ENCODE measurements at places on chromosomes 6 and 20. TPM values are rescaled to one million over a fixed set of nuclear protein-coding genes. Genes with fewer than 3 reads are reported as not detected.
A peak's percentile ranks its signal among the peaks of the same experiment; 100 is the strongest.

DNA sequence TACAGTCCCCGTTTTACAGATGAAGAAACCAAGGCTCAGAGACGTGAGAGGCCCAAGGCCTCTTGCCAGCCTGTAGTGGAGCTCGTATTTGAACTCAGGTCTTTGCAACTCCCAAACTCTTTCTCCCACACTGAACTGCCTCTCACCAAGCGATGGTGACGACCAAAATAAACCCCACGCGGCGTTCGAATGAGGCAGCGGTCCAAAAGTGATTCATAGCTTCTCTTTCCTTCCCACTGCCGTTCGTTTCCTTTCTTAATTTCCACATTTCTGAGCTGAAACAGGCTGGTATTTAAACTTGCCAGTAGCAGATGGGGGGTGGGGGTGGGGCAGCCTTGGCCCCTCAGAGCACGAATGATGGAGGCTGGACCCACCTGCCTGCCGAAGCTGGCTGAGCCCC, 252.9 kb upstream of the KCNG1 start:
- DNase-seq, result no peak

- no peak for DNase-seq
Measured at GRCh38 chr20:39258253-39258652, 296.1 kb downstream of the DHX35 start.

DNA sequence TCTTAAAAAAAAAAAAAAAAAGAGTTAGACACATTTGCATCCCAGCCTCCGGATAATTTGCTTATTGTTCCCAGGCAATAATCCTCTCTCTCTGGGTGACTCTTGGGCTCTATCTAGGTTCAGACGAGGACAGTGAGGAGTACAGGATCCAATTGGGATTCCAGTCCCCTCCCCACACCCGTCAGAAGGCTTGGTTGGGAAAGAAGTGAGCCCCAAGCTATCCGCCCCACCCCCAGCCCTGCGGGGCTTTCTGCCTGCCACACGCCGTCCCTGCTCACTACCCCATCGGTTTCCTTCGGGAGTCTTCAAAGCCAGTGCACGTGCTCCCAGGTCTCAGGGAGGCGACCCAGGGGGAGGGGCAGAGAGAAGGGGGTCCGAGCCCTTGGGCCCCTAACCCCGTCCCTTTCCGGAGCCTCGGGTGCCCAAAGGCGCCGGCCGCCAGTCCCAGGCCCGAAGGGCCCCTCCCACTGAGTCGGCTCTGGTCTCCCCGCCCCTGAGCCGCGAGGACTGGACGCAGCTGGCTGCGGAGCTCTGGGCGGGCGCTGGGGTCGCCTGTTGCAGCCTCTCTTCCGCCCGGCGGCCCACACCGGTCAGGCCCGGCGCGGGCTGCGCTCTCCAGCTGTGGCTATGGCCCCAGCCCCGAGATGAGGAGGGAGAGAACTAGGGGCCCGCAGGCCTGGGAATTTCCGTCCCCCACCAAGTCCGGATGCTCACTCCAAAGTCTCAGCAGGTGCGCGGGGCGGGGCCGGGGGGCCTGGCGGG, 2.5 kb downstream of the MYMX start:
- peak; percentile 57 for DNase-seq

GRCh38 chr20:46349742-46350056, 41.4 kb upstream of the CDH22 start:
- DNase-seq, result no peak

Gene KHDC1L
- not detected for total RNA-seq

All from HT-29 (cell line).